Lung (tissue), 17 donors: ENCODE measurements at places on chromosomes 1 and 21.

DNA sequence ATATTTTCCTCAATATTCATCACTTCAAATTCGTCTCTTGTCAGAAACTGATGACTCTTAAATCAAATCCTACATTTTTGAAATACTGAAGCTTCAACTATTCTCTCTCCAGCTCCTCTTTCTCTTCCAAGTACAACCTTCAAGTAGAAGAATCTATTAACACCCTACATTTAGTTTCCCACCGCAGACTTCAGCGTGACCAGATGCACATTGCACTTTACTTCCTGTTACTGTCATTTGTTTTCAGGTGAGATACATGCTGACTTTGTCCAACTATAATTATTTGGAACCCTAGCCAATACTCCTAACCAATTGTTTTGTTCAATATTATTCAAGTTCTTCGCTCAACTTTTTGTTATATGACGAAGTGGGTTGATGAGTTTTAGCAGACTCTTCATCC is 116.0 kb downstream of the MRPL39 start:
- no peak for DNase-seq

DNA sequence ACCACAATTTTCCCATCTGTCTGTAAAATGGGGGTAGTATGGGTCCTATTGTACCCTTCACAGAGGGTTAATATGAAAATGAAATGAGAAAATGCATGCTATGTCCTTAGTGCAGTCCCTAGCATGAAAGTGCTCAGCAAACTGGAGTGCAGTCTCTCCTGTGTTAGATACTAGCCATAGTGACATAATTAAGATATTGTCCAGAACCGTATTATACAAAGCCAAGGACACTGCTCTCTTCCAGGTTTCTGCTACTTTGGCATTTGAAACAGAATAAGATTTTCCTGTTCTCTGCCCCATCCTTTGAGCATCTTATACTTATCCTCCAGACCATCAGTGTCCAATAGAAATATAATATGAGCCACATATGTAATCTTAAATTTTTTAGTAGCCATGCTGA is 213.4 kb downstream of the FGGY start:
- no peak for DNase-seq

GRCh38 chr1:85952460-85952859 is 204.1 kb downstream of the COL24A1 start:
- peak; percentile 91 for DNase-seq

- no peak for DNase-seq
Measured at GRCh38 chr1:180765151-180765550, 133.3 kb downstream of the XPR1 start.

DNA sequence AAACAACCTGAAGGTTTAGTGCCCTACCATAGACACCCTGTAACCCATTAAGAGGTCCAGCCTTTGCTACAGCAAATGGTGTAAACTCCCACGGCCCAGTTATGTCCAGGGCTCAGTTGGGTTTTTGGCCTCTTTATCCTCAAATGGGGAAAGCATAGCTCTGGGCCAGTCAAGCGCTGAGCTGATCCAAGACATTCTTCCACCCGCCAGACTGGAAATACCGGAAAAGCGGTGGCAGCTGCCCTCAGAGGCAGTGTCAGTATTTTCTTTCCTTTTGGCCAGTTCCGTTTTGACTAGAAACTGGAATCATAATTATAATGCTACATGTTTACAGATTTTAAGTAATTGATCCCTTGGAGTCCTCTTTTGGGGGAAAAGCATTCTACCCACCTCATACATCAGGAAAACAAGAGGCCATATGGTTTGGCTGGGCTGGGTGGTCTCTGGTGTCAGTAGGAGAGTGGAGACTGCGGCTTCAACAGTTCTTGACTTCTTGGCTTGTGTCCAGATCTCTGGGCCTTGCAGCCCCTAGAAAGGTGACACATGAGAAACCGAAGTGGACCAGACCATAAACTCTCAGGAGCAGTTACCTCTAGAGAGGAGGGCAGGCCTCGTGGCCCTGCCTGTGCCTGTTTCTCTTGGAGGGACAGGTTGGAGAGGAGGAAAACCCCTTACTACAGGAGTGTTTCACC is 30.2 kb upstream of the CLDN14 start:
- peak; percentile 75 for DNase-seq

DNA sequence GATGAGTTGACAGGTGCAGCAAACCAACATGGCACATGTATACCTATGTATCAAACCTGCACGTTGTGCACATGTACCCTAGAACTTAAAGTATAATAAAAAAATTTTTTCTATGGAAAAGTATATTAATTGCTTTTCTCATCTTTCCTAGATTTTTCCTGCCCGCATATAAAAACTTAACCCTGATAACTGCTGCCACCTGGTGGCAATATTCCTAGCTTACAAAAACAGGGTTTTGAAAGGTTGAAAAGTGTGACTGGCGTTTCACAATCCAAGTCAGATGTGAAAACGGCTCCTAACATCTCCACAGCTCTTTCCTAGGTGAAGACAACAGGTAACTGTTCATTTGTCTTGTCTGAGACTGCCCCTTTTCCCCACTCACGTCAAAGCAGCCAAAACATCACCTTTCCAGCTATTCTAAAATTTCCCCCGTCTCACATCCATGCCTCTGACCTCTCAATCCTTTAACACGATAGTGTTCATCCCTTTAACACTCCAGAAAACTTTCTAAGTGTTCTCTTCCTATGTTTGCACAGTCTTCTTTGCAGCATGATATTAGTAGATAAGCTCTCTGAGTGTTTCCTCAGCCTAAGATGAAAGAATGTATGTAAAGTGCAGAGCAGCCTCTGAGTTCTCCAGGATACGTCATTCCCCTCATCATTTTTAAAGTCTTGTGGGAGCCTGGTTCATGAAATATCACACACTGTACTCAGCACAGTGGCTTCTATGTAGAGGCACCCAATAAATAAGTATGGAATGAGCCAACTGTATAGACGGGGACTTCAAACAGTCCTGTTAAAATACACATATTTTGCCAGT is 27.5 kb downstream of the OVGP1 start:
- peak; percentile 54 for DNase-seq

DNA sequence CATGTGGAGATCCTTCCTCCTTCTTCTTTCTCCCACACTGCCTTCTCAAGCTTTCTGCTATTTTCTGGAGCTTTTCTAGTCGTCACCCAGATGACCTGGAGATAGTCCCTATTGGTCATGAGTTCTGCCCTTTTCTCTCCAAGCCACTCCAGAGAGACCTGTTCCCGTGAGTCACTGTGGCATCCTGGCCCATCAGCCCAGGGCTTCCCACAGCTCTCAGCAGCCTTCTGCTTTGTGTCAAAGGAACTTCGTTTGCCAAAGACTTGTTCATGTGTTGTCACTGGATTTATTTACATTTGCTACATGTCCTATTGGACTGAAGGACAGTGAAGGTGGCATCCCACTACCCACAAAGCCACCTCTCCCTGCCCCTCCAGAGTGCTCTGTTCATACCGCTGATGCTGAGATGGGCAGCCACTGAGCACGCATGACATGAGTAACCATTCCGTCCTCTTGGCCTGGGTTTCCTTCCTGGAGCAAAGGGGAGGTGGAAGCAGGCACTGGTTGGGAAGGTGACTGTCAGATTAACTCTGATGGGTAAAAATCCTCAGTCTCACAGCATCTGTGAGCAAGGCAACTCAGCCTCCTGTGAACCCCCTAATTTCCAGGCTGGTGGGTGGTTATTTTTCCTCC is 119.2 kb downstream of the EDEM3 start:
- DNase-seq: no peak

GRCh38 chr1:59142311-59143132 is 154.4 kb upstream of the FGGY start:
- no peak for DNase-seq

GRCh38 chr1:212746546-212746945 is 45.0 kb downstream of the NSL1 start:
- DNase-seq: no peak

DNA sequence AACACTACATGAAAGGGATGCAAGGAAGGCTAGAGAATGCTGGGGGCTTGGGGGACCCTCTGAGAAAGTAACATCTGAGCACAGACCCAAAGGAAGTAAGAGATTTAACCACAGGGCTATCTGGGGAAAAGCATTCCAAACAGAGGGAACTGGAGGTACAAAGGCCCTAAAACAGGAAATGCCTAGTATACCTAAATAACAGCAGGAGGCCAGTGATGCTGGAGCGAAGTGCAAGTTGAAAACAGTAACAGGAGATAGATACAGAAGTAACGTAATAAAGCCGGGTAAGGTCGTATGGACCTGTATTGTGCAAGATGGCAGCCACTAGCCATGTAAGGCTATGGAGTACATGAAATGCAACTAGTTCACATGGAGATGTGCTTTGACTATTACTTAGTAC is 52.1 kb downstream of the CD34 start:
- no peak for DNase-seq
